Activated naive CD4-positive, alpha-beta T cell (primary cell): ENCODE measurements at places on chromosomes 3 and 15.

- peak; percentile 73 for DNase-seq
Observed at GRCh38 chr15:89017370-89018066, 70.7 kb upstream of the ABHD2 start.

DNA sequence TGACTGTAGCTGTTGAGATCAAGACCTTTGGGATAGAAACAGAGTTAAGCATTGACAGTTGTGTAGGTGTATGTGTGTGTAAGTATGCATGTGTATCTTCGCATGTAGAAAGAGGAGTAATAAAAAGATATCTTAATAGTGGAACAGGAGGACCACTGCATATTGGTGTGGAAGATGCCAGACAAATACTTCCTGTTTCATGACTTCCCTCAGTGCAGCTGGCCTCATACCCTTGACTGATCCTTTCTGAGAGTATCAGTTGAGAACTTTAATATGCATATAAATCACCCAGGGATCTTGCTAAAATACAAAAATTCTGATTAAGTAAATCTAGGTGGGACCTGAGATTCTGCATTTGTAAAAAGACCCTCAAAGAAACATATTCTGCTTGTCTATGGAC, 8.5 kb upstream of the ZBED2 start:
- no peak for DNase-seq

DNA sequence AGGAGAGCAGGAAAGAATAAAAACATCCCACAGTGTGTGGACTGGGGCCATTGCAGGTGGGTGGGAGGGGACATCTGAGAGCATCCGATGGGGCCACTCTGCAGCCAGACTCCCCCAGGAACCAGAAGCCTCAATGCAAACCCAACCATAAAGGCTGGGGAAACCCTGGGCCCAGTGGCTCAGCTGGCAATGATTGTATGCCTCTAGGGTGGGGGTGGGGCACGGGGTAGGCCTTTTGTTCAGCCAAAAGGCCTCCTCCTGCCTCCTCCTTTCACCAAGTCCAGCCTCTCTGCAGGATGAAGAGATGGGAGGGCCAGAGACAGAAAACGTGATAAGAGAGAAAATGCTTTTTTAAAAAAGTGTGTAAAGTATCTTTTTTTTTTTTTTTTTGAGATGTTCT, 45.5 kb upstream of the HERC1 start:
- DNase-seq, result no peak

GRCh38 chr3:37944391-37944842, 46.2 kb upstream of the VILL start:
- DNase-seq, result no peak

GRCh38 chr3:78900426-78900825, 867.4 kb downstream of the ROBO1 start:
- DNase-seq, result no peak

DNA sequence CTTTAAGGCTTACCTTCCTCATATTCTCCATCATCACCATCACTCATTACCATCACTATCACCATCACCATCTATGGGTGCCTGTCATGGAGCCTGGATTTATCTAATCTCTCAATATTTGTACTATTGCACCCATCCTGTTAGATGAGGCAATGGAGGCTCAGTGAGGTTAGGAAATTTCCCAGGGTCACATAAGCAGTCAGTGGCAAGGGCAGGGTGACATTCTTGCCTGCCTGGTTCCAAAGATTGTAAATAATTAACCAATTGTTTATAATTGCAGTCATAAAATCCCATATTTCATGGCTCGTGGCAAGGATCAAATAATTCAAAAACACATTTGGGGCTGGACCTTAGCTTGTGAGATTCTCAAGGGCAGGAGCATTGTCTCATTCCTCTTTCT, 55.2 kb downstream of the MGLL start:
- DNase-seq, result no peak

GRCh38 chr15:64930019-64930652, 18.4 kb downstream of the ANKDD1A start:
- DNase-seq, result no peak

DNA sequence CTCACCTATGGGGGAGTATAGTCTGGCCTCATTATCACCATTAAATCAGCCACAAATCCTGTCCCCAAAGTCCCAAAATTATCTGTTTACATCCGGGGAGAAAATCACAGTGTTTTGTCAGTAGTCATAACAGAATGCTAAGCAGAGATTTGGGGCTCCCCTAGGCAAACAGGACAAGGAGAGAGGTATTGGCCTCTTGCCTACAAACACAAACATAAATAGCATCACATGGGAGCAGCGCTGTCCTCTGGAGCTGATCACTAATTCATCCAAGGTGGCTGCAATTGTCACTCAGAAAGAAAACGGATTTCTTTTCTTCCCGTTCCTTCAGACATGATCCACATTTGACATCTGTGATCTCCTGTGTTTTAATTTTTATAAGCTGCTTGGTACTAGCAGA, 1028.1 kb downstream of the NTRK3 start:
- DNase-seq, result no peak

DNA sequence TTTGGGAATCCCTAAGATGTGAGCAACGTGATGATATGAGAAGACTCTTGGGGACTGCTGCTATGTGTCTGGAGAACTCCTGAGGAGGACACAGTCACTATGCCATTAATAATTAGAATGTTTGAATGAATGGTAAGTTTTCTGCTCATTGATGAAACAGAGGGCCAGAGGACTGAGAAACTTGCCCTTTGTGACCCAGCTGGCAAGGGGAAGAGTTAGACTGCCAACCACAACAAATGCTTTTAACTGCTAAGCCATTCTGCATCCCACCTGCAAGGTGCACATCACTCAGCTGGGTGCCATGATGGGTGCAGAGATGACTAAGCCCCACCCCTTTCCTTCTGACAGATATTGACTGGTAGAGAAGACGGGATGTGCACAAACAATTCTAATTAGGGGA, 249.6 kb downstream of the THRB start:
- DNase-seq, result no peak

- no peak for DNase-seq
Observed at GRCh38 chr3:113409676-113410075, 31.6 kb downstream of the CFAP44 start.

DNA sequence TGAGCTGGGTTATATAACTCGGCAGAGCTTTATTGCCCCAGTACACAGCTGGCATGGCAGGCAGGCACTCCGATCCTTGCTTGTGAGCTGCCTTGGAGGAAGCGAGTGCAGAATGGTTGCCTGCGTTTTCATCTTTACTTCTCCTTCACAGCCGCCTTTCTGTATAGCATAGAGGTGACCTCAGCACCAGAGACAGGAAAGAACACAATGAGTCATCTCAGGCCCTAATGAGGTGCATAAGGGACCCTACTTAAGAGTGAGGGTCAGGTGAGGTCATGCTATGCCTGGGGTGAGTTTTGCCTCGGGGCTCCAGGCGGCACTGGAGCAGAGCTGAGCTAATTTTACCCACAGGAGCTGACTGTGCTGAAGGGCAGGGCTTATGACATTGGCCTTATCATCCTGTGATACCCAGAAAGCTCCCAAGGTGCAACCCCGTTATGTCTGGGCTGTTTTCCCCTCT, 43.5 kb downstream of the LPP start:
- no peak for DNase-seq

- DNase-seq, result no peak
Observed at GRCh38 chr3:159586571-159587202, 401.9 kb upstream of the IL12A start.

DNA sequence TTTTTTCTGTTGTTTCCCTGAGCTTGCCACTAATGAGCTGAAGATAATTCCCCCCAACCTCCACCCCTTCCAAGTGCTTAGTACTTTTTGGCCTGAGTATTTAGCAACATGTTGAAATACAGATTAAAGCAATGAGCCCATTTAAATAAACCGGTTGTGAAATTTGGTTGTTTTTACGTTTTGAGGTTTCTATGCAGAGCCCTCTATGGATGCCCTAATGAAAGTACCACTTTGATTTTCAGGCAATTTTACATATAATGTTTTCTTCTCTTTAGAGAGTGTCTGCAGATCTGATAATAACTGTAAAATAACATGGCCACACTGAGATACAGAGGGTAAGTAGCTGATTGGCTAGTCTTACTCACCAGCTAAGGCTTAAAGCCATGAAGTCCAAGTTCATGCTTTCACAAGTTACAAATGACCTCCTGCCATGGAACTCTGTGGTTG, 139.4 kb upstream of the SLC7A14 start:
- no peak for DNase-seq

DNA sequence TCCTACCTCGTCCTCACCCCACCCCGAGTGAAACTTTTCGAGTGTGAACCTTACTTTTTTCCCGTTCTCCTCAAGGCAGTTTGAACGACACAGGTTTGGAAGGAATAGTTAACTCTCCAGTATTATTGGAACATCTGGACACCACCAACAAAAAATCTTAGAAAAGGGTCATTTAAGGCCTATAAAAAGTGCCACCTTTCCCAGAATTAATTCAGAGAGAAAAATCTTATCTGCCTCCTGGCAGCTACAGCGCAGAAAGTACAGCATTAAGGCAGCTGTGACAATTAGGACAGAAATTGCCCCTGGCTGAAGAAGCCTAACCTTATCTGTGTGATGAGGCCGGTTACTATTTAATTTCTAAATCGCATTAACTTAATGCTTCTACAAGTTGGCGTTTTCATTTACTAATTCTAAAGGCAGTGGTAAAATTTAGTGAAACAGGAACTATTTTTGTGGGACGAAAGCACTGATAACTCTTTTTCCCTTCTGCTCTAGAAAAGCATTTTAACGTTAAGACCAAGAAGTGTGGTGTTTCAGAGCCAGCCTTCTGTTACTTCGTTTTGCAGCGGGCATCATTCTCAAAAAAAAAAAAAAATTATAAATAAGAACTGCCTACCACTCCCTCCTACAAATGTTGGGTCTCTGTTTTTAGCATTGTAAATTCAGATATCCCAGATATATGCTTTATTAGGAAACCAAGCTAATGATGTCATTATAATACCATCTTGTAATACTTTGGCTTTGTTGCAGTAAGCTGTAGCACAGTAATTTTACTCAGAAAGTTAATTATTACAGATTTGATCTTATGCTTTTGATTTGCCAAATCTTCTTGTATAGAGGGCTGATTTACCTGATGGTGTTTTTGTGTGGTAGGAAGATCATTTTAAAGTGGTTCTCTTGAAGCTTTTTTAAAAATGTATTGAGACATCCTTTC, 1.4 kb downstream of the ATP11B start:
- DNase-seq, result no peak
